ENCODE measurements at places on chromosomes 5 and 9.

DNA sequence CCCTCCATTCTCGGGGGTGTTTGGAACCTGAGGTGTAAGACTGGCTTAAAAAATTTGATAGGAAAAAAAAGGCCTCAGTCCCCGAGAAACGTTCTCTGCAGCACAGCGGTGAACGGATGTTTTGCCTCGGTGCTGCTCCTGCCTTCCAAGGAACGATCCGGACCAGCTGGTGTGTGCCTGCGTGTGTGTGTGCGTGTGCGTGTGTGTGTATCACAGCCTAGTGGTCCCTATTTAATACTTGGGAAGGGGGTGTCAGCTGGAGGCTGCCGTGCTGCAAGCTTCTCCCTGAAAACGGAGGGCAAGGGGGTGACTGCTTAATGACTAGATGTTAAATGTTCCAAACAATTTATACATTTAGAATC, 76.9 kb downstream of the LHX2 start:
- DNase-seq, result no peak

DNA sequence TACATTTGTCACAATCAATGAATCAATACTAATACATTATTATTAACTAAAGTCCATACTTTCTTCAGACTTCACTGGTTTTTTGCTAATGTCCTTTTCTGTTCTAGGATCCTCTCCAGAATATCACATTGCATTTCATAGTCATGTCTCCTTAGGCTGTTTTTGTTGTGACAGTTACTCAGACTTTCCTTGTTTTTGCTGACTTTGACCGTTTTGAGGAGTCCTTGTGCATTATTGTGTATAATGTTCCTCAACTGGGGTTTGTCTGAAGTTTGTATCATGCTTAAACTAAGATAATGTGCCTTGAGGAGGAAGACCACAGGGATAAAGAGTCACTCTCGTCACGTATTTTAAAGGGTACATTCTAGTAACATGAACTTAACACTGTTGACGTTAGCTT, 376.9 kb downstream of the NTRK2 start:
- no peak for DNase-seq

DNA sequence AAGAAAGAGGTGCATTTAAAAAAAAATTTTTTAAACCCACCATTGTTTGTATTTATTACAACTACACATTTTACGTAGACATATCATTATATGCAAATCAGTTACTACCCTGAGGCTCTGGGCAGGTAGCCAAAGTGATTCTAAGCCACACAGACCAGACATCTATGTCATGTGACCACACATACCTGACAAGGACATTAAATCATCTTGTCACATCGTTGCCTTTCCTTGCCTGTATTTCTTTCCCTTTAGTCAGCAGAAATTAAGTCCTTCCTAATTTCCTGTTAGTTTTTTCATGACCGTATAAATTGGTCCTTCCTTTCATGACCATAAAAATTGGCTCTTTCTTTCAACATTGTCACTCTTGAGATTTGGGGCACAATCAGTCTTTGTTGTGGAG, 134.2 kb upstream of the MARCHF11 start:
- peak; percentile 93 for DNase-seq

DNA sequence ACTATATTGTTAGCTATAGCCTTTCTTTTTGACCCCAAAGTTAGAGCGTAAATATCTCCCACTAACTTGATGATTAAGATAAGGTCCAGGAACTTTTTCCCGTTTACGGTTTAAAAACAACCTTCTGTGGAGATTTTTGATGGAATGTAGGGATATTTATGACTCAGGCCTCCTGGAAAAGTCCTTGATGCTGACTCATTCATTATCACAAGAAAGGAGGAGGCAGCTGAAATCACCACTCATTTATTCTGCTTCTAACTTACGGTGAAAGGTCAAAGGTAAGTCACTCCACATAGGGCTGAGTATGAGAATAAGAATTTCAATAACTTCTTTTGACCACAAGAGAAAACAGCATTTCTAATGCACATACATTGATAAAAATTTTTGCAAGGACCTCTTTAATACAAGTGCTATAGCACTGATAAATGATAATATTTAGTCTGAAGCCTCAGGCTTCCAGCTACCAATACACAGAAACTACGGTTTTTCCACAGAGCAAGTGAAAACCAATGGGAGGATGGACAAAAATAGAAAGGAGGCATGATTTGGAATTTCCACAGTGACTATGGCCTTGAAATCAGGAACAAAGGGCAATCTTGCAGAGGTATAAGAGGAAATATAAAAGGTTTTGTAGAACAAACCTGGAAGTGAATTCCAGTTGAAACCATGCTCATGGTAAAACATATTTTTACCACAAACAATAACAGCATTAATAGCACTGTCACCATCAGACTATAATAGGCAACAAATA, 146.5 kb downstream of the PPP2R2B start:
- no peak for DNase-seq

DNA sequence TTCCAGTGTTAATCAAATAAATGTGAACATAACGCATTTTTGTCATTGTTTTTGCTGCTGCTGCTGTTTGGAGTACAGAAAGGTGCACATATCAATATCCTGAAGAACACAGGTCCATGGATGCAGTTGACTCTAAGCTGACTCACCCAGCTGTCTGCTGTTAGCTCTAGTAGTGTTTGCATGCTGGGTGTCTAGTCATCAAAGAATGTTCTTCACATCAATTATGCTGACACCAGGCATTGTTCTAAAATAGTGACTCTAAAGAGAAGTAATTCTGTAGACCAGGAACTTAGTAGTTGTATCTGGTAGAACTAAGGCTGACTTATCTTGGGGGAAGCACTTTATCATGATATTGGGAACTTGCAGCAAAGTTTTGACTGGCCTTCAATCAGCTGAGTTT, 55.7 kb upstream of the DPYSL3 start:
- no peak for DNase-seq

- no peak for DNase-seq
These were observed 848.8 kb downstream of the MAT2B start for GRCh38 chr5:164354139-164354751.

Measured in NCI-H2081 (cell line).